Fibroblast of the aortic adventitia (primary cell): ENCODE measurements at places on chromosomes 4 and X. TPM values are rescaled to one million over a fixed set of nuclear protein-coding genes. Genes with fewer than 3 reads are reported as not detected.
A peak's percentile ranks its signal among the peaks of the same experiment; 100 is the strongest.

DNA sequence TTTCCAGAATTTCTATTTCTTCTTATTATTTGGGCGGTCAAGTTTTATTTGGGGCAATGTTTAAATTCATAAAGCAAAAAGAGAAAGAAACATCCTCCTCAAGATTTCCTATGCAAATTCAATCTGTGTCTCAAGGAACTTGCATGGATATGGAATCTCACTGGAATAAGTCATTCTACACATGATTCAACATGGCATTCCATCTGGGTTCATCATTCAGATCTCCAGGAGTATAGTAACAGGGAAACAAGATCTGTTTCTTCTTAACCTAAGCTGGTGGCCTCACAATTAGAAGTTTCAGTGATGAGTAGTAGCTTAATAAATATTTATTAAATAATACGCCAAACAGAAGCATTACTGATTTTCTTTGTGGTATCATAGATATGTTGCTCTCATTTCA, 19.8 kb downstream of the KLHL34 start:
- peak; percentile 20 for DNase-seq

GRCh38 chr4:66972087-66972486, 573.2 kb downstream of the CENPC start:
- peak; percentile 23 for DNase-seq

- no peak for DNase-seq
These were observed 172.0 kb downstream of the CFAP299 start for GRCh38 chr4:80507507-80507906.

GRCh38 chr4:158788516-158788915, 19.7 kb downstream of the FNIP2 start:
- DNase-seq, result peak; percentile 47

DNA sequence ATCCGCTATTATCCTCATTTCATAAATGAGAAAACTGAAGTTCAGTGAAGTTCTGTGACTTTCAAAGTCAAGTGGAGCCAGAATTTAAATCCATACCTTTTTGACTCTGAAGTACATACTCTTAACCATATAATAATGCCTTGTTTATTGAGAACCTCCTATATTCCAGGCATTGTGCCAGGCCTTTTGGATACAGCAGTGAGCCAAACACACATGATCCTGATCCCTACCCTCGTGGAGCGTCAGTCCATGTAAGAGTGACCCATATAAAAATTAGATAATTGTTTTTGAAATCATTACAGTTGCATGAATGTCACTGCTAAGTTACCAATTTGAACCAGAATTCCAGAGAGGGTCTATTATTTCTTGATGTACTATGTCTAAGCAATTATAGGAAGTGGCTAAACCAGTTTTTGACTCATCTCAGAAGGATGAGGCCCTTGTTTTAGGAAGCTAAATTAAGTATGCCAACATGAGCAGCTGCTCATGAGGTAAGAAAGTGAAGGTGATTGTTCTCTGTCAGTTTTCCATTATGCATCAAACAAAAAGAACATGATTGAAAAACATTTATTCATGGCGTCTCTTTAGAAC, 289.5 kb downstream of the GLUD2 start:
- no peak for DNase-seq

DNA sequence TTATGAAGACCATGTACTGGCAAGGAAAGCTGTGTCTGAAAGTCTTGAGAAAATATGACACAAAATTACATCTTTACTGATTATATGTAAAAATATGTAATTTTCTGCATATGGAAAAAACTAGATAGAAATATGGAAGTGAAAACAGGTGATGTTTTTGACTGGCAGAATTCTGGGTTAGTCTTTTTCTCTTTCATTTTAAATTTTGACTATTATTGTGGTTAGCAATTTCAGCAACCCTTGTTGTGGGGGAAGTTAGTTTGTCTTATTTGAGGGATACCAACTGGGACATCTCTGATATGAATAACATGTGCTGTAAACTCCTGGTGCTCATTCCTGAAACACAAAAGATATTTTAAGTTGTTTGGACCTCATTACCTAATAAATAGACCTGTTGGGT, 49.9 kb upstream of the CPEB2 start:
- no peak for DNase-seq

- peak; percentile 28 for DNase-seq
These were observed 57.3 kb upstream of the TCEAL2 start for GRCh38 chrX:102067966-102068723.

ZDHHC15 gene
- 0.18 and 1.1 TPM in 2 replicates for total RNA-seq

CT45A5 gene
- not detected in 2 replicates for total RNA-seq

RS1 gene
- total RNA-seq, result not detected in 2 replicates
